ENCODE measurements at places on chromosomes 6 and 20. TPM values are rescaled to one million over a fixed set of nuclear protein-coding genes. Genes with fewer than 3 reads are reported as not detected.

Gene TRIM31
- total RNA-seq, result 0.11 TPM

Gene SAMD3
- not detected for total RNA-seq

Gene SLPI
- total RNA-seq, result not detected

Gene ENPP5
- 1.2 TPM for total RNA-seq

Gene MOG
- not detected for total RNA-seq

Gene NOL4L
- 4.8 TPM for total RNA-seq

Gene CDSN
- total RNA-seq, result 69.1 TPM

Gene KCNS1
- 0.79 TPM for total RNA-seq

Gene CST4
- total RNA-seq, result not detected

Gene SIRPB2
- not detected for total RNA-seq

Gene FGD2
- under 0.01 TPM for total RNA-seq

Gene SLC22A7
- not detected for total RNA-seq

Gene PRDM13
- not detected for total RNA-seq

Gene ISM1
- total RNA-seq, result not detected

Gene GMPR
- 5.1 TPM for total RNA-seq

Gene BFSP1
- total RNA-seq, result 7.5 TPM

Gene MROH8
- 3.1 TPM for total RNA-seq

Gene COMMD7
- total RNA-seq, result 18.8 TPM

Gene TINAG
- not detected for total RNA-seq

Gene ZBP1
- total RNA-seq, result not detected

Gene SAMHD1
- 1.2 TPM for total RNA-seq

Gene WFDC10B
- not detected for total RNA-seq

Gene SNAP25
- total RNA-seq, result not detected

Gene AVP
- not detected for total RNA-seq

Gene ADGRF1
- under 0.01 TPM for total RNA-seq

Gene PKIB
- total RNA-seq, result 2.4 TPM

Gene PTCRA
- not detected for total RNA-seq

Gene CRNKL1
- 22.7 TPM for total RNA-seq

Gene SLC22A16
- total RNA-seq, result not detected

Gene EMILIN3
- not detected for total RNA-seq

Gene ZNF165
- 1.6 TPM for total RNA-seq

Gene RAB23
- 11.0 TPM for total RNA-seq

Measured in placental epithelial cell (primary cell).